ENCODE measurements at places on chromosomes 11 and 22.

- no peak for DNase-seq
These were observed 15.0 kb upstream of the ANO1 start for GRCh38 chr11:70063121-70063520.

- DNase-seq: no peak
These were observed 1186.2 kb downstream of the LRRC4C start for GRCh38 chr11:40273192-40273732.

DNA sequence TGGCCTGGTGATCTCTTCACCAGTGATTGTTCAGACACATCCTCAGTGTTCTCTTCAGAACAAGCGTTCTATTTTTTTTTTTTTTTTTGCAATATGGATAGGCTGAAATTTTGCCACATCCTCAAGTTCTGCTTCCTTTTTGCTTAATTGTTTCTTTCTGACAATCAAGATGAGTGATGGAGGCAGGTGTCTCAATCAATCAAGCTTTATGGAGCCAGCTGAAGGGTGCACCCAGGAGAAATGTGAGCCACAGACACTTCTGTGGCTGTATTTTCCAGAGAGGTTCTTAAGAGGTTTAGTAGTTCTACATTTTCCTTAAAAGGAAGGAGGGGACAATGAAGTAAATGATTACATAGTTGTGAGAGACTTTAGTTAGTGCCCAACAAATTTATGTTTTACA is 43.9 kb upstream of the ASPHD2 start:
- DNase-seq: no peak

DNA sequence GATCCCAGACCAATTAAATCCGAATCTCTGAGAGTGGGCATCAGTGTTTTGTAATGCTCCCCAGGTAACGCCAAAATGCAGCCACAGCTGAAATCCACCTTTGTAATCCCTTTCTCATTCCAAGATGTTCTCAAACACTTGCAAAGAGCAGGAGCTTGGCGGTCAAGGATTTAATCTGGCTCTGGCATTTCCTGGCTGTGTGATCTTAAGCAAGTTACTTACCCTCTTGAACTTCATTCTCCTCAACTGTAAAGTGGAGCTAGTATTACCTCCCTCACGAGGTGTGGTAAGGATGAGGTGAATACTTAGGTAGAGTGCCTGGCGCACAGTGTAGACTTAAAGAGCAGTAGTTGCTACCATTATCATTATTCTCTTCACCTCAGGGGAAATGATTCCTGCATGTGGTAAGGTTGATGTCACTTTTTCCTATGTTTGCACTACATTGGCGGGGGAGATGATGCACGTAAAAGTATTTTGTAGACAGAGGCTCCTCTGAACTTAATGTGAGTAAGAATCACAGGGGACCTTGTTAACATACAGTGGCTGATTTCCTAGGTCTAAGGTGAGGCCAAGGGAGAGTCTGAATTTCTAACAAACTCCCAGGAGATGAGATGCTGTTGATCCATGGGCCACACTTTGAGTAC is 210.4 kb upstream of the PITPNB start:
- no peak for DNase-seq

DNA sequence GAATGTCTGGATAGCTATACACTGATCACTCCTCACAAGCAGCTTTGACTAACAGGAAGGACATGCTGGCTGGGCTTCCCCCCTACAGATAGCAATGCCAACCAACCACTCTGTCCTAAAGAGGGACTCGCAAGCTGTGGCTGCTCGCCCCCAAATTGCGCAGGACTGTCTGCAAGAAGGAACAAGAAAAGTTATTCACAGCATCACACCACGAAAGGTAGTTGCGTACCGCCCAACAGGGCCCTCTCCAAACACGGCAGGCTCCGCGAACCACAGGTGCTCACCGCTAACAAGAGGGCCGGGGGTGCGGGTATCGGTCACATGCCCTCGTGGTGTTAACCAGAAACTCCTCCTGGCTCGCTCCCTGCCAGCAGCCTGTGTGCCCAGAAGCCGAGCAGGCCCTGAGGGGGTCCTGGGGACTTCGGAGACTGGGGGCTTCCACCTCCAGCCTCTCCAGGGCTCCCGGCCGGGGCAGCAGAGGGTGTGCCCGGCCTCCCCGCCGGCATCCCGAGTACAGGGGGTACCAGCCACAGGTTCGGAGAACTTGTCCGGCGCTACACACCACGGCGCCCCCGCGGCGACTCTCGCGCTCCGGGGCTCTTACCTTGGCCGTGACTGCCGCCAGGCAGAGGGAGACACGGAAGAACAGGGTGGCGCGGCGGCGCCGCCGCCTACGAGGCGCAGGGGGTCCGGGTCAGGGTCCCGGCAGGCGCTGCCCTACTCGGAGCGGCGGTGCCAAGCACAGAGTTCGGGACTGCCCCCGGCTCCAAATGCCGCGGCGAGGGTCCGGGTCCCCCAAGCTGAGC is 682 bp downstream of the LARGE1 start:
- DNase-seq: no peak

DNA sequence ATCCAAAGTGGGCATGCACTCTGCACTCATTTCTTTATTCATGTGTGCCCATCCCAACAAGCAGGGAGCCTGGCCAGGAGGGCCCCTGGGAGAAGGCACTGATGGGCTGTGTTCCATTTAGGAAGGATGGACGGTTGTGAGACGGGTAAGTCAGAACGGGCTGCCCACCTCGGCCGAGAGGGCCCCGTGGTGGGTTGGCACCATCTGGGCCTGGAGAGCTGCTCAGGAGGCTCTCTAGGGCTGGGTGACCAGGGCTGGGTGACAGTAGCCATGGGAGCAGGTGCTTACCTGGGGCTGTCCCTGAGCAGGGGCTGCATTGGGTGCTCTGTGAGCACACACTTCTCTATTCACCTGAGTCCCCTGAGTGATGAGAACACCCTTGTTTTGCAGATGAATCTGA is 129.3 kb upstream of the B3GAT1 start:
- DNase-seq: no peak

- DNase-seq: no peak
These were observed 9.6 kb downstream of the CARS1 start for GRCh38 chr11:3047637-3048036.

DNA sequence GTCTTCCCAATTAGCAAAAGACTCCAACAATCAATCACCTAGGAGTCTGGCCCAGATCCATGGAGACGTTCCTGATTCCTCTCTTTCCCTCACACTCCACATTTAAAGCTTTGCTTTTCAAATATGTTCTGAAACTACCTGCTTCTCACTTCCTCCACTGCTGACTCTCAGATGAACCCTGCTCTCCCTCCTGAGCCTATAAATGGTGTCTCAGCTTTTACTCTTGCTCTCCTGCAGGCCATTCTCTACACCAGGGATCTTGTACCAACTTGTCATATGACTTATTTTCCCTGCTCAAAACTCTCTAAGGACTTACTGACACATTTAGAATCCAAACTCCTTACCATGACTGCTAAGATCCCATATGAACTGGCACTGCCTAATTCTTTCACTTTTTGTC is 138.4 kb upstream of the DDI1 start:
- DNase-seq: no peak

DNA sequence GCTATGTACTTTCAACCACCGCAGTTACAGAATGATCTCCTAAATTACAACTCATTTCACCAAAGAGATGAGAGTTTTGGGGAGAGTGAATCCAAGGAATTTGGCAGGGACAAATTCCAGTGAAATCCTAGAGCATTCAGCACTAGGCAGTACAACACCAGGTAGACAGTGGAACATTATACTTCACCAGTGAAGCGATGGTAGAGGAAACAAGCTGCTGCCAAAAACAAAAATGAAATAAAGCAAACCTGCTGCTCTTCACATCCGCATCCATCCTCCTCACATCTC is 16.9 kb downstream of the SMCO4 start:
- DNase-seq: no peak

DNA sequence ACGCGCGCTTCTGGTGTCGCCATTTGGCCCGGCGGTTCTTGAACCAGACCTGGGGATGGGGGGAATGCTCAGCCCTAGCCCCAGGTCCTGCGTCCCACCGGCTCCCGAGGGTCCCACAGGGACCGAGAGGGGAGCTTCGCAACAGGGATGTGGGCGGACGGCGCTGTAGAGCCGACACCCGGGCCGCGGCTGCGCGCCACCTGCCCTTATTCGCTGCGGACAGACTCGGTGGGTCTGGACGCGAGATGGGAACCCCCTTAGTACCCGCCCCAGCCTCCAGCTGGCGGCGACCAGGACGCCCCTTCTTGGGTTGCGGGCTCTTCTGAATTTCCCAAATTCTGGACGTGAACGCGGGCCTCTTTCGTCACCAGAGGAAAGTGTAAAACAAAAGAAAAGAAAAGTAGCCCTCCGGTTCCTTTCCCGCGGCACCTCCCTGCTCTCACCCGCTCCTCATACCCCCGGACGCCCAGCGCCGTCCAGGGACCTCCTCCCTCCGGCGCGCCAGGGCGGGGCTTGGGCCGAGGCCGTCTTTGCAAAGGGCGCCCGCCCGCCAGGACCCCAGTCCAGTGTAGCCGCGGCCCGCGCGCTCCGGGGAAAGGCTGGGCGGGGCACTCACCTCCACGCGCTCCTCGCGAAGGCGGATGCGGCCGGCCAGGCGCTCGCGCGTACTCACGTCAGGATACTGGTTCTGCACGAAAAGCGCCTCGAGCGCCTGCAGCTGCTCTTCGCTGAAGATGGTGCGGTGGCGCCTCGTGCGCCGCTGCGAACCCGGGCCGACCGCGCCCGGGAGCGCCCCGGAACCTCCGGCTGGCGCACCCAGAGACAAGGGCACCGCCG is 827 bp downstream of the GSC2 start:
- DNase-seq: no peak

DNA sequence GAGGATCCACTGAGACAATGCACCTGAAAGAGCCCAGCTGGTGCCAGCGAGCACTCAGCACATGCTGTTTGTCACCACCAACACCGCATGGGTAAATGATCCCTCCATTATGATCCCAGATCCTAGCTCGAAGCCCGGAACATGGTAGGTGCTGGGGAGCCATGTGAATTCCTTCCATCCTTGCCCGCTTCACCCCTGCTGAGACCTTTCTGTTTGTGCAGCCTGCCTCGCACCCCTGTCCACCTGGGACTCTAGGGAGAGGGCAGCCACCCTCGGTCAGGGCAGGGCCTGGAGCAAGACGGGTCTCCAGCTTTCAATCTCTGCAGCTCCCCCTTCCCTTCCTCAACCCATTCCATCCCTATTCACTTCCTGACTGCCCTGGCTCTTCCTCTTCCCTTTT is 116.2 kb upstream of the ALX4 start:
- DNase-seq: no peak

GRCh38 chr22:43600265-43600664 is 188.5 kb downstream of the MPPED1 start:
- no peak for DNase-seq

DNA sequence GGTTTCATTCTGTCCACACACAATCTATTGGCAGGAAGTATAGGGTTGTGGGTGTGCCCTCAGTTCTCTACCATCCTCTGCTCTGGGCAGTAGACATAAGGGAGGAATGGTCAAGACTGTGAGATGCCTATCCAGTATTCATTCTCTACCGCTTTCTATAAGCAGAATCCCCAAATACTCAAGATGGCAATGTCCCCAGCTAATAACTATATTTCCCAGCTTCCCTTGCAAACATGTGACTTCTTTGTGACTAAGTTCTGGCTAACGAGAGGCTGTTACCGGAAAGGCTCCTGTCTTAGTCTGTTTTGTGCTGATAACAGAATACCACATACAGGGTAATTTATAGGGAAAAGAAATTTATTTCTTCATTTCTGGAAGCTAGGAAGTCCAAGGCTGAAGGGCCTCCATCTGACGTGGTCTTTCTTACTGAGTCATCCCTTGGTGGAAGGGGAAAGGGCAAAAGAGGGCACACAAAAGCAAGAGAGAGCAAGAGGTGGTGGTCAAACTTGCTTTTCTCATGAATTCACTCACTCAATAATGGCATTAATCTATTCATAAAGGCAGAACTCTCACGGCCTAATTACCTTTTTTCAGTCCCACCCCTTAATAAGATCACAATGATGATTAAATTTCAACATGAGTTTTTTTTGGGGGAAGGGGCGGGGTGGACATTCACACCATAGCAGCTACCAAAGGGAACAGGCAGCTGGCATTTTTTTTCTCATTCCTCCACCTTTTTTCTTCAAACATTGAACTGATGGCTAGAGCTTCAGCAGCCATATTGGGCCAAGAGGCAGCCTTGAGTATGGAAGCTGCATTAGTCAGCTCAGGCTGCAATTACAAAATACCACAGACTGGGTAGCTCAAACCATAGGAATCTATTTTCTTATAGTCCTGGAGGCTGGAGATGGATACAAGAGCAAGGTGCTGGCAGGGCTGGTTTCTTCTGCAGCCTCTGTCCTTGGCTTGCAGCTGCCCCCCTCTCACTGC is 109.7 kb upstream of the OR9Q1 start:
- no peak for DNase-seq

DNA sequence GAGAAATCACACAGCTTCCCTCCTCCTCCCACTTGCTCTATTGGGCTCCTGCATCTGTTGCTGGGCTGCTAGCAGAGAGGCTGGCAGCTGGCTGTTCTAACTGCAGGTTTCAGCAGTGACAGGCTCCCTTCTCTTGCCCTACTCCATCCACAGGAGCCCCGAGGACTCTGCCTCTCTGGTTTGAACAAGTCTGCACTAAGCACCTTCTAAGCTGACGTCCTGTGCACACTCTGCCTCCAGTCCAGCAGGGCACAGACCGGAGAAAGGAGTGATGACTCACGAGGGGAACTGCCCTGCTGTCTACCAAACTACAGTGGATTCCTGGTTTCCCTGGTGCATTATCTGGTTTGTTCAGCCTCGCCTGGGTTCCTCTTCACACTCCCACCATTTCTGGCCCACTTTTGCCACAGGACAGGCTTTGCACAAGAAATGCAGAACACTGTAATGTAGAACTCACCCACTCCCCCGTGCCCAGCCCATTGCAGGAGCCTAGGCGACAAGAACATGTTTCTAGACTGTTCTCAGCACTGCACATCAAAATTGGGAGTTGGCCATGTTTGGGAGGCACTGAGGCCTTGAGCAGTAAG is 26.0 kb downstream of the IL10RA start:
- no peak for DNase-seq

- no peak for DNase-seq
These were observed 168.2 kb downstream of the NCAM1 start for GRCh38 chr11:113129261-113129992.
